ENCODE measurements at places on chromosomes 16 and 17.

- DNase-seq: no peak
Measured at GRCh38 chr16:57391708-57392107, 12.9 kb upstream of the CCL17 start.

DNA sequence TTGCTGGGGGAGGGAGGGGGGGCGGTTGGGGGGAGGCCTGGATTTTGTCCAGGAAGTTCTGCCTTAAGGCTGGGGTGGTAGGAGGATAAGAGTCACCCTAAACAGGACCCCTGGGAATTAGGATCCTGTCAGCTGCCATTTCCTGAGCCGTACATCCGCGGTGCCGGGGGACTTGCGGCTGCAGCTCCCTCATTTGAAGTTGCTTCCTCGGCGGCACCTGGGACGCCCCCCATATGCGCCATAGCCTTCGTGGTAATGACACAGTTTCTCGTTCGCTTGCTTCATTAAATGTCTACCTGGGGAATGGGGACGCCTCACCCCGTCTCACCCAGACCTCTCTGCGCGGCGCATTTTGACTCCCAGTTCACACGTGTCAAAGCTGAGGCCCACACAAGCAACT lies 55.1 kb upstream of the PABPN1L start:
- no peak for DNase-seq

DNA sequence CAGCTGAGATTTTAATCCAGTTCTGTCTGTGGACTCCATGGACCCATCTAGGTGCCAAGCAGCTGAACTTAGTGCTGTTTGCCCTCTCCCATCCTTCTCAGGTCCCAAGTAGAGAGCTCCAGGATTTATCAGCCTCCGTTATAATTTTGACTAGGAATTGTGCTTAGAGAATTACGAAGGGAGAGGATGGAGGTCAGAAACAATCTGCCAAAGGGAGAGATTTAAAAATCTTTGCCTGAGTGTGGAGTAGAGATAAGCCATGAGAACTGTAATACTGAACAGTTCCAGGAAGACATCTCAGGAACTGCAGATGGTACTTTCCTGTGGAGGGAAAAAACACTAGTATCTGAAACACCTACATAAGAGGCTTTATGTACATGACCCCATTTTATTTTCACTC lies 27.0 kb downstream of the CEP95 start:
- no peak for DNase-seq

DNA sequence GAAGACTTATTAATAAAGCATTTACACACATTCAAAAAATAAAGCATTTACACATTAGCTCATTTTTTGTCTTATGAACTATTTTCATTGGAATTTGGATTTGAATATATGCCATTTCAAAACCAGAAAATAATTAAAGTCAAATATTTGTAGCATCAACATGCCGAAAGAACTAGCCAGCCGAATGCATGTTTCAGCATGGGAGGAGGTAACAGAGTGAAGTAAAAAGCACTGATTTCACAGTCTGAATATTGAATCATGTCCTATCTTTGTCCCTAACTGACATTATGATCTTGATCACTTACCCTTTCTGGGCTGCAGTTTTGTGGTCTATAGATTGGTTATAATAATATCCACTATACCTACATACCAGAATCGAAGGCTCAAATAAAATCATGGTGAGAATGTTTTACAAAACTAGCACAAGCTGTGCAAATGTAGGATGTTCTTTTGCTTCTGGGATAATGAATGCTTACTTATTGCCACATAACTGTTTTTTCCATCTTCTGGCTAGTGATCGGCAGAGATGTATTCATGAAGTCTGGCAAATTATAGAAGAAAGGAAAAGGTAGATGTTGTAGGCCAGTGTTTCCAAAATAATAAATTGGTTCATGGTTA lies 84.7 kb downstream of the TUBD1 start:
- peak; percentile 57 for DNase-seq

DNA sequence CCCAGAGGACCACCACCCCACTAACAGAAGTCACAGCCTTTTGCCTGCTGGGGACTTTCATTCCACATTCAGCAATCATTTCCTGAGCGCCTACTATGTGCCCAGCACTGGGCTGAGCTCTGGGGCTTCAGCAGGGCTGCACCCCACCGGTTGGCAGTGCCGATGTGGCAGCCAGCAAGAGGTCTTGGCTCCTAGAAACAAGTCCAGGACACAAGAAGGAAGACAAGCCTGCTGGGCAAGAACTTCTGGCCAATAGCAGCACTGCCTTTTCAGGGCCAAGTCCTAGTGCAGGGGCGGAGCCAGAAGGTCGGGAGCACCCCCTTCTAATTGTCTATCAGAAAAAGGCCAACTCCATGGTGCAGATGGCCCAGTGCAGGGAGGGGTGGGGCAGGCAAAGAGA lies 13.0 kb upstream of the HOXB9 start:
- DNase-seq: no peak

GRCh38 chr16:90012991-90013745 lies 6.1 kb downstream of the DBNDD1 start:
- no peak for DNase-seq

- no peak for DNase-seq
Measured at GRCh38 chr17:31523862-31524730, 132.6 kb downstream of the RAB11FIP4 start.

- DNase-seq: no peak
Measured at GRCh38 chr16:65700596-65700995, 578.7 kb upstream of the CDH11 start.

DNA sequence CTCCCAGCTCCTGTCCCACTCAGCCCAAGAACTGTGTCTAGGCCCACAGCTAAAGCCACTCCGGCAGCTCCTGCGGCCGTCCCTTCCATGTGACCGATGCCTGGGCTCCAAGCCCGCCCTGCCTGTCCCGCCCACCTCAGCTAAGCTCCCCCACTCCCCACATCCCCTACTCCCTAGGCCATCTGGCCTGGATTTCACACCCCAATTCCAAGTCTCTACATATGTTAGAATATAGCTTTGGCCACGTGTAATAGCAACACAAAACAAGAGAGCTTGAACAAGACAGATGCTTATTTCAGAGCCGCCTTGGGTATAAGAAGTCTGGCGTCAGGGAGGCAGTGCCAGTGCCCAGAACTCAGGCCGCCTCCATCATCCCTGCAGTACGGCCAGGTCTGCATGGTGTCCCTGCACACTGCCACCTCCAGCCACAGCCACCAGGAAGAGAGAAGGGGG lies 30.0 kb upstream of the USP22 start:
- DNase-seq: no peak

DNA sequence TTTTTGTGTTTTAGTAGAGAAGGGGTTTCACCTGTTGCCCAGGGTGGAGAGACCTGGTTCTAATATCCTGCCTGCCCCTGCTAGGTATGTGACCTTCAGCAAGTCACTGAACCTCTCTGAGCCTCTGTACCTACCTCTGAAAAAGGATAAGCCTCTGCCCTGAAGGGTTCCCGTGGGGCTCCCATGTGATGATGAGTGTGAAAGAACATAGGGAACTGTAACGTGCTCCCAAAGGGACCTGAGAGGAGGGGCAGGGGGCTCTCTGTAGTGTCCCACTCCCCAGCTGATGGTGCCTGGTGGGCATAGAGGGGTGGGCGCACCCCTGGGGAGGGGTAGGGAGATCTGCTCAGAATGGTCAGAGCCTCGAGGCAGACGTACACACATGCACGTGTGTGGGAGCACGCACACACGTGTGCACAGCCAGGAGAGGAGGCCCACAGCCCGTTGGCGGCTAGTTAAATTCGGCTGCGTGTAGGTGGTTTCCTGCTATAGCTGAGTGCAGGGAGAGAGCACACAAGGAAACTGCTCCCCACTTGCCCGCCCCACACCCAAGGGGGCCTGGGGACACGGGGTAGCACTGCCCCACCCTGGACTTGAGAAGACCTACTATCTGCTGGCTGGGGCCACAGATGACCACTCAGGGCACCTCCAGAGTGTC lies 6.7 kb downstream of the KCNH4 start:
- DNase-seq: no peak

GRCh38 chr16:27273670-27274423 lies 5.3 kb upstream of the NSMCE1 start:
- peak; percentile 79 for DNase-seq

- DNase-seq: peak; percentile 91
Measured at GRCh38 chr17:50151041-50151936, 812 bp upstream of the PPP1R9B start.

DNA sequence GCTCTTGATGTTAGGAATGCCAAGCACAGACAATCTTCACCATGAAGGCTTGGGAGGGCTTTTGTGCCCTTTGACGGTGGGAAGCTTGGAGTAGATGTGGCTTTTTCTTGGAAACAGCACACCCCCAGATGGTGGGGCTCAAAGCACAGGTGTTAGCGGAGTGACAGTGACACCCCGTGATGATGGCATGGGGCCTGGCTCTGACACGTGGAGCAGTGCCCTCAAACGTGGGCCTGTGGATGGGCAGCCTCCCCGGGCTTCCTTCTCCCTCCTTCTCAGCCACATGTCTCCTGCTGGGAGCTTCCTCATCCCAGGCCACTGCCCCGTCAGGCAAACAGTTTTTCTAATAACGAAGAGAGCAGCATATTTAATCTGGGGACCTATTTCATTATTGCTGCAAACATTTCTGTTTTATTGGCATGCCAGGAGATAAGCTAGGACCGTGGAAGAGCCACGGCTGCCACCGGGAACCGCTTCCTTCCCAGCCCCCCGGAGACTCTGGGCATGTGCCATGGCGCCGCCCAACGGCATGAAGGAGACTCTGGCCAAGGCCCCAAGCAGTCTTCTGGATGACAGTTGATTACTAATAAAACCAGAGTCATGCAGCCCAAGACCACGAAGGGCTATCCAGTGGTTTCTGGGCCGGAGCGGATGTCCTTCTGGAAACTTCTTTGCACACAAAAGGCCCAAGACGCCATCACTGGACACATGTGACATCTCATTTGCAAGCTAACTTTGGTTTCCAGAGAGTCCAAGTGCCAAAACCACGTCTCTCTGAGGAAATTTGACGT lies 280.3 kb upstream of the FOXF1 start:
- DNase-seq: no peak

DNA sequence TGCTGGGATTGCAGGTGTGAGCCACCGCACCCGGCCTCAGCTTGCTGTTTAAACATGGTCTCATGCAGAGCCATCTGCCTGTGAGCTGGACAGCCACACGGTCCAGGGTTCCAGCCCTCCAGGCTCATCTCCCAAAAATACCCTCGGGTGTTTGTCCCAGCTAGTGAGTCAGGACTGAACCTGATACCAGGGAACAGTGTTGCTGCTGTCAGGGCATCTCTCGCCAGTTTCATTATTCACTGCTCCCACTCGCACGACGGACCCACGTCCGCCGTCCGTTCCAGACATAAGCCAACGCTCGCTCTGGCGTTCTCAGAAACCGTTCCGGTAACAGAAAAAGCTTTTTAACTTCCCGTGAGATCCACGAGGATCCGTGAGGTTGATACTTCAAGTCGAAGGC lies 77.6 kb downstream of the NXN start:
- DNase-seq: no peak

- DNase-seq: peak; percentile 24
Measured at GRCh38 chr17:68794636-68795434, 160.4 kb downstream of the ABCA8 start.

GRCh38 chr17:40345161-40345993 lies 19.2 kb downstream of the GJD3 start:
- DNase-seq: peak; percentile 76

GRCh38 chr17:37062021-37062420 lies 113.3 kb downstream of the AATF start:
- DNase-seq: no peak

DNA sequence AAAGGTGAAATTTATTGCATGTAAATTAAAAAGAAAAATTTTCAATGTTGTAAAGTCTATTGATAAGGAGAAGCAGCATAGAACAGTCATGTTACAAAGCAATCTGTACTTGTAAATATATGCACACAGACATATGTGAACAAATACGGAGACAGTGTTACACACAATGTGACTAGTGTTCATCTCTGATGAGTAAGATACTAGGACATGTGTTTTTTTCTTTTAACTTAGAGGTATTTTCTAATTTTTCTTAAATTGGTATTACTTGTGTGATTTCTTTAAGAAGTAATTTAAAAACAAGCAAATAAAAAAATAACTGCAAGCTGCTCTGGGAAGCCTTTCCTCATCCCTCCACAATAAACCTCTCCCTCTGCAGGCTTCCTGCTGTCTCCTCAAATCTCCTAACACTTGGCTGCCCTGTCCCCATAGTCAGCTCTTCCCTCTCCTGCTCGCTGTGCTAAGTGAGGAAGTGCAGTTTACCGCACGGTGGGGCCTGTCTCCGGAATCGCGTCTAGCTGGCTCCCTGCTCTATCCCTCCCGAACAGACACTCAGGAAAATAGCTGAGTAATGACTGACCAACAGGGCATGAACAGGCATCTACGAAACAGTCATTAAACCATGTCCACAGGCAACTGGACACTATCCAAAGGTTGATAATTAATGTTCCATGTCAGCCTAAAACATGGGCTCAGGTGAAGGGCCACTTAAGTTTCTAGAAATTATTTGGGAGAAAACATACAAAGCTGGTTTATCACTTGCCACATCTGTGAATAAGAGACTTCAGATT lies 35.9 kb downstream of the CMTM4 start:
- peak; percentile 74 for DNase-seq

GRCh38 chr17:75352079-75352569 lies 53.4 kb downstream of the GRB2 start:
- no peak for DNase-seq

DNA sequence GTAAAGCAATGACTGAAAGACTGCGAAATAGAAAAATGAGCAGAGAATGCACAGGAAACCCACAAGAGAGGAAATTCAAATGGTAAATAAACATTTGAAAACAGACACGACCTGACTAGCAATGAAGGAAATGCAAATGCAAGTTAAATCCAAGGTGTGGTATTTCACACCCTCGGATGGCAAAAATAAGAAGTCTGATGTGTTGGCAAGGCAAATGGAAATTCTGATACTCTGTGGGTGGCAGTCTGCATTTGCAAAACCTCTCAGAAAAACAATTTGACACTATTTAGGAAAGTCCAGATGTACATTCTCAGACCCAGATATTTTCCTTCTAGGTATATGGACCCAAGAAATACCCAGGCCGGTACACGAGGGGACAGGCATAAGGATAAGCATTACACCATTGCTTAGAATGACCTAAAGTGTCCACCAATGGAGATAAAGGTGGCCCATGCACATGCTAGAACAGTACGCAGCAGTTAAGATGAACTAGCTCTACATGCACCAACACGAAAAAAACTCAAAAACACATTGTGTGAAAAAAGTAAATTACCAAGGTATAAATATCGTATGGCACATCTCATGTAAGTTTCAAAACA lies 116.7 kb downstream of the GAS7 start:
- no peak for DNase-seq

DNA sequence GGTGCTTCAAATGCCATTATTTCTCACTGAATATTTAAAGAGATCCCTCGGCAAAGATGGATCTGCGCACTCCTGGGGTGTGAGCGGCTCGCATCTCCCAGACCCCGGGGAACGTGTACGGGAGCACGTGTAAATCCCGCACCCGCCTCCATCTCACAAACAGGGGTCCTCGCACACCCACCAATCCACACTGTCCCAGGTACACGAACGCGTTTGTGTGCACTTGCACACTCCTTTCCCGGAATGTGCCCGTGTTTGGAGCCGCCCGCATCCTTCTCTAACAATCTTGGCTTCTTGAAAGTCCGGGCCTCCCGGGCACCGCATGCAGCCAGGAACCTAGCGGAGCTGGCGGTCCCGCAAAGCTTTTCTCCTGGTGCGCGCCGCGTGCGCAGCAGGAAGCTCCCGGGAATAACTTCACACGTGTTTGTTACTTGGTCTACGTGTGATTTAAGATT lies 2.5 kb upstream of the SALL1 start:
- peak; percentile 52 for DNase-seq

Measured in fibroblast of lung (primary cell).